Activated T-helper 9 cell treated with anti-CD3 and anti-CD28 coated beads, Interleukin-2, amount 50 U/mL, for 16 hours (primary cell): ENCODE measurements at places on chromosomes 2 and 18.

DNA sequence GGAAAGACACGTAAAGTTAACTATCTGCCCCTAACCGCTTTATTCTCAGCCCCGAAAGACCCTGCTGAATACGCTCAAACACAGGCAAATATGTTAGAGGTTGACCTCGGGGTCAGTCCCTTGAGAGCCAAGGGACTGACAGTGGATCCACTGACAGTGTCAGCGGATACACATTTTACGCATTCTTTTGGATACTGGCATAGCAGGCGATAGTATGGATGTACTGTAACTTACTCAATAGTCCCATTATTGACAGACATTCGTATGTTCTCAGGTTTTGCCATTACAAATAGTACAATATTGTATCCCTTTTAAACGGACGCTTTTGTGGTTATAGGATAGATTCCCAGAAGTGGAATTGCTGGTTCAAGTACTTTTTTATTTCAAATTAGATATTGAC is 13.4 kb downstream of the ATP6V1B1 start:
- no peak for DNase-seq

- no peak for DNase-seq
Observed at GRCh38 chr2:113812204-113812603, 55.8 kb upstream of the SLC35F5 start.

DNA sequence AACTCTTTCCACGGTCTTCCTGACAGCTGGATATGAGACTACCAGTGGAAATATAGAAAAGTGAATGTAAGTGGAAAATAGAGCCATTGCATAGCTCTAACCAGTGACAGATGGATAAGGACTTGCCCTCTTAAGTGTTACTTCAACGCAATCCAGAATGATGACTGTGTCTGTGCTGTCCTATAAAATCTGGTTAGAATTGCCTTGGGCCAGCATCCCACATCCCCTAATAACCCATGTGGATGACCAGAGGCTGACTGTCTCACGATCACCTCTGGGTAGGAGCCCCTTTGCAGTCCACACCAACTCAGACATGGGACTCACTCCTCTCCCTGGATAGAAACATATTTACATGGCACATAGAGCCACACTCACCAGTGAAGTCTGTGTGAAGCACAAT is 186.6 kb downstream of the C1D start:
- DNase-seq: no peak

DNA sequence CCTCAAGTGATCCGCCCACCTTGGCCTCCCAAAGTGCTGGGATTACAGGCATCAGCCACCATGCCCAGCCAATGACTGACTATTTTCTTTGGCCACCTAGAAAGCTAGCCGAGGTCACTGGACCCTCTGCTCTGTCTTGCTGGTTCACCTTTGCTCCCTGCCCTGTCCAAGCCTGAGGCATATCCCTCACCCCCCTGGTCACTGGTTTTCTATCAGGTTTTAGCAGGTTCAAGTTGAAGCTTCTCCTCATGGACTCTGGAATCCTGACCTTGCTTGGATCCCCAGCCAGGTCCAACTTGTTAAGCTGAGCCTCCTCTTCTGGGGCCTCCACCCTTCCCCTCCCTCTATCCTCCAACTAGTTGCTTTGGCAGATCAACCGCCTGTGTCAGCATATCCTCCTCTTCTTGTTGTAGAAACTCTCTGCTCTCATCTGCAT is 33.4 kb downstream of the PAX8 start:
- DNase-seq: no peak

GRCh38 chr2:24509425-24509824 is 18.4 kb downstream of the NCOA1 start:
- no peak for DNase-seq

DNA sequence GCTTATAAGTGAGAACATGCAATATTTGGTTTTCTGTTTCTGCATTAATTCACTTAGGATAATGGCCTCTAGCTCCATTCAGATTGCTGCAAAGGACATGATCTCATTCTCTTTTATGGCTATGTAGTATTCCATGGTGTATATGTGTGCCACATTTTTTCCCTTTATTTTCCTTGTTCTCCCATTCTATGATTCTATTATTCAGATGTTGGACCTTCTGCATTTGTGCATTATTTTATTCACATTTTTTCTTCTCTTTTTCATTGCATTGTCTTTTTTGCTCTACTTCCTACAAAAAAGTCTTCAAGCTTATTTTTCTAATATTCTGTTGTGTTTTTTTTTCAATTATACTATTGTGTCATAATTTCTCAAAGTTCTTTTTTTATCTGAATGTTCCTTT is 11.1 kb upstream of the ANTXR1 start:
- DNase-seq: no peak

DNA sequence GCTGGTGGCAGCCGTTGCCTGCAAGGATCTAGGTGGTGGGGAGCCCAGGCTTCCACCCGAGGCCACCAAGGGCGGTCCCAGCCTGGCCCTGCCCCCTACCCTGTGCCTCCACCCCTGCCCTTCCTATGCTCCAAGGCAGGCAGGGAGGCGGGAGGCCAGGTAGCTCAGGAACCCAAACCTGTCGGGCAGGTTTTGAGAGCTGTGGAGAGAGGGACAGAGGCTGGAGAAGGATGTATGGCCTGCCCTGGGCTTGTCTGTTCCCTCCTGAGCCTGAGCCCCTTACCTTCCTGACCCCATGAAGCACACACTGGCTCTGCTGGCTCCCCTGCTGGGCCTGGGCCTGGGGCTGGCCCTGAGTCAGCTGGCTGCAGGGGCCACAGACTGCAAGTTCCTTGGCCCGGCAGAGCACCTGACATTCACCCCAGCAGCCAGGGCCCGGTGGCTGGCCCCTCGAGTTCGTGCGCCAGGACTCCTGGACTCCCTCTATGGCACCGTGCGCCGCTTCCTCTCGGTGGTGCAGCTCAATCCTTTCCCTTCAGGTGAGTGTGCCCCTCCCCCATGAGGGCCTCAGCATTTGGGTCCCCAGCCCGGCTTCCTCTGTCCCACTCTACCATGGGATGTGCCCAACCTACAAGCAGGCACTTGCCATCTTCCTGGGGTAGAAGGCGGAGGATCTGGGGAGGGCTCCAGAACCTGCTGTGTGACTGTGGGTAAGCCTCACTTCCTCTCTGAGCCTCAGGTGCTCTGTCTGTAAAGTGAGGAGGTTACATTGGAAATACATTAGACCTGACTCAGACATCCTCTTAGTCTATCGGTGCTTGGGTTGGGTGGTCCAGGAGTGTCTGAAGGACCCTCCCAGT is at the start of gene PROM2:
TSS of gene PROM2 (plus strand) at position 159 of the 860 bp plus-strand sequence. CDS start at position 296, 137 bp downstream.
- no peak for DNase-seq

DNA sequence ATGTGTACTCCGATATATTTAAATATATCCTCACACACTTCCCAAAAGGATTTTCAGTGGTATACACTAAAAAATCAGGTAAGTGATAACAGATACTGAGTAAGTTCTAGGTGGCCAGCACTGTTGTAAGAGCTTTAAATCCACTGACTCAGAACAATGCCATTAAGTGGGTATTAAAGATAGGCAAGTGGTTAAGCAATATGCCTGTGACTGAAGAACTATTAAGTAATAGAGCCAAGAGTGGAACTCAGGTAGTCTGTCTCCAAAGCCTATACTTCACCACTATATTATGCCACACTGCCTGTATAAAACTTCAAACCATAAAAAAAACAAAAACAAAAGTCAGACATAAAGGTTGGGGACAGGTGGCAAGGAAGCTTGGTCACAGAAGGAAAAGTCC is 37.2 kb downstream of the THUMPD2 start:
- DNase-seq: no peak

GRCh38 chr18:61031626-61032025 is 301.6 kb upstream of the CDH20 start:
- DNase-seq: no peak

DNA sequence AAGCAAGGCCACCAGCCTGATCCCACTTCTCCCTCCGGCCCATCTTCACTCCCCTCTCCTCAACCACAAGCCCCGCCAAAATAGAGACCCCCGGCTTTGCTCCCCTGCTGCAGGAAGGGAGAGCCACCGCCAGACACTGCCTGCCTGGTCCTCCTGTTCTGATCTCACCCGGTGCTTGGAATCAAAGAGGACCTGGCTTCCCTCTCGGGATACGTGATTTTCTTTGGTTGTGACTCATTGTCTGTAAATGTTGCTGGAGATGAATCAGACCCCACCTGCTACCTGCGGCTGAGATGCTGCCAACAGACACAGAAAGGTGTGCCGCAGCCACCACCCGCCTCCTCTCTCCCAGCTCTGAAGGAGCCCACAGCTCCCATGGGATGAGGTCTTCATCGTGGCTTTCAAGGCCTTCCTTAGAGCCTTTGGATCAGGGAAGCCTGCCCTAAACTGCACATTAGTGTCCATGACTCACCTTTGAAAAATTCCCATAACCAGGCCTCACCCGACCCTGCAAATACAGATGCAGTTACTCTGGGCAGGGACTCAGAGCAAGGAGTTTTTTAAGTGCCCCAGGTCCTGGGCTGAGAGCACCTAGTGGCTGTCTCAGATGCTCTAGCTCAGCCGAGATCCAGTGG is 79.4 kb upstream of the ZNF532 start:
- DNase-seq: no peak

DNA sequence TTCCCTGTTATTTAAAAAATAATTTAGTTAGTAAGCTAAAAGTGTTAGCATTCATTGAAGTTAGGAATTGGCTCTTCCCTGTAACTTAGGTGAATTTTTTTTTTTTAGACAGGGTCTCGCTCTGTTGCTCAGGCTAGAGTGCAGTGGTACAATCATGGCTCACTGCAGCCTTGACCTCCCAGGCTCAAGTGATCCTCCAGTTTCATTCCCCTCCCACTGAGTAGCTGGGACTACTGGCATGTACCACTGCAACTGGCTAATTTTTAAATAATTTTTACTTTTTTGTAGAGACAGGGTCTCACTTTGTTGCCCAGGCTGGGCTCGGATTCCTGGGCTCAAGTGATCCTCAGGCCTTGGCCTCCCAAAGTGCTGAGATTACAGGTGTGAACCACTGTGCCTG is 66.4 kb downstream of the CERS6 start:
- DNase-seq: no peak

- DNase-seq: no peak
Observed at GRCh38 chr2:7073901-7074300, 156.7 kb downstream of the RNF144A start.

GRCh38 chr2:136122661-136123060 is 4.7 kb upstream of the CXCR4 start:
- DNase-seq: no peak

DNA sequence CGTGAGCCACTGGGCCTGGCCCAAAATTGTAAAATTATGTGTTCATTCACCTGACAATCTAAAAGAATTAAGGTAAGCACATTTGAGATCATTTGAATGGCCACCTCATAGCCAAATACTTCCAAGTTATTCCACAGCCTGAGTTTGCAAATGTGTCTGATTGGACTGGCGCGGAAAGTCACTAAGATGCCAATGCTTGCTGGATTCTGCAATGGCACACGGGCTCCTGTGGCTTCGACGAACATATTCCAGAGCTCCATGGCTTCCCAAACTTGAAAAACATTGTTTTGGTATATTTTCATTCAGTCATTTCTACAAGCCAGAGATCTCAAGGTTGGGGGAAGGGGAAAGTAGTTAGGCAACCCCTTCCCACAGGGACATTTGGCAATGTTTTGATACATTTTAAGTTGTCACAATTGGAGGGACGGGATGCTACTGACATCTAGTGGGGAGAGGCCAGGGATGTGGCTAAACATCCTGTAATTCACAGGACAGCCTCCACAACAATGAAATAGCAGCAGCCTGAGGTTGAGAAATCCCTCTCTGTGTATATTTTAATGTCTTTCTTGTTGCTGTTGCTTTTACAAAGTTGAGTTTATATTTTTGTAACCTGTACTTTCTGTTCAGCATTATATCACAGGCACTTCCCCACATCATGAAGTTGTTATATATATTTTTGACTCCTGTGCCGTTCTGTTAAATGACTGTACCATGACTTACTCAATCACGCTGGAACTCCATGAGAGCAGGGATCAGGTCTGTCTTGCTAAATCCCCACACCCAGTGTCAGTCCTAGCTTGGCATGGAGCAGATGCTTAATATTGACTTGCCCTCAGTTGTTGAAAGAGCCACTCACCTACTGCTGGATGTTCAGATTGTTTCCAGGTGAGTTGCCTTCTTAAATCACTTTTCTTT is 56.9 kb downstream of the COL4A4 start:
- no peak for DNase-seq

DNA sequence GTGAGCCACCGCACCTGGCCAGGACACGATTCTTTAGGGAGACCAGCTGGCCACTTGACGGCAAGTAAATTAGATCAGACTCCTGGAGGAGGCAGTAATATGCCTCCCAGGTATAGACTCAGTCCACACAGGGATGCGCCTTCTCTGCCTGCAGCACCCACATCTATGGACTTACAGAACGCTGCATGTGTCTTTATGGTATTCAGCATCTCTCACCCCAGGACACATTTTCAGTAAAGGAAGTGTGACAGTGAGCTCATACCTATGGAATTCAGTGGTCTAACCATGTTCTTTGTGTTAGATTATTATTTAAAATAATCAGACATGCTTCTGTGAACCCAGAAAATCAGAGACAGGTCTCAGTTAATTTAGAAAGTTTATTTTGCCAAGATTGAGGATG is 5.9 kb upstream of the NARS1 start:
- DNase-seq: no peak

- no peak for DNase-seq
Observed at GRCh38 chr18:67901573-67901972, 385.1 kb upstream of the DSEL start.

GRCh38 chr2:150267651-150268415 is 219.6 kb downstream of the RND3 start:
- no peak for DNase-seq

DNA sequence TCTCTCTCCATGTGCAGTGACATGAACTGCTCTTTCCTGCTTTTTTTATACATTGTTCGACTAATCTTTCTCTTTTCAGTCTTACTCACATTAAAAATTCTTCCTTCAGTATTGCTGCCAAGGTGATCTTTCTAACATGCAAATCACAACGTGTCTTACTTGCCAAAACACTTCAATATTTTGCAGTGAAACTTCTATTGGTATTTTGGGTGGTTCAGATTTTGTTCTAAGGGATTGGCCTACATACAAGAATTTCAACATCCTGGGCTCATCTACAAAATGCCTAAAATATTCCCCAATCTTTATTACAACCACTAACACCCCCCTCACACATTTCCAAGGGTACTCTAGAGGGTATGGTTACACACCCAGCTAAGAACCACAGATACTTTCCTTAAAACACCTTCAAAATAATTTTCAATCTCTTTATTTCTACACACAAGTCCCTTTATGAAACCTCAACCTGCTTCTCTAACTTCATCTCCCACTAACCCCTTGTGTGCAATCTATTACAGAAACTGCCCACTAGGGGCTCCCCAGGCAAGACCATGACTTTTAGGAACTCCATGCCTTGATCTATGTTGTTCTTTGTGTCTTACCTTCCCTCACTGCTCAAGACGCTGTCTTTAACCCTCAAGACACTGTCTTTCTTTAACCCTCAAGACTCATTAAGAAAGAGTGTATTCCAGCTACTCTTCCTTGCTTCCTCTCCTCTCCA is 50.9 kb downstream of the COL3A1 start:
- DNase-seq: no peak

- no peak for DNase-seq
Observed at GRCh38 chr18:11279461-11279860, 130.1 kb upstream of the PIEZO2 start.
